ENCODE measurements at places on chromosomes 1 and 21.
A peak's percentile ranks its signal among the peaks of the same experiment; 100 is the strongest.

- DNase-seq, result no peak
Measured at GRCh38 chr1:61255358-61255703, 173.0 kb downstream of the NFIA start.

DNA sequence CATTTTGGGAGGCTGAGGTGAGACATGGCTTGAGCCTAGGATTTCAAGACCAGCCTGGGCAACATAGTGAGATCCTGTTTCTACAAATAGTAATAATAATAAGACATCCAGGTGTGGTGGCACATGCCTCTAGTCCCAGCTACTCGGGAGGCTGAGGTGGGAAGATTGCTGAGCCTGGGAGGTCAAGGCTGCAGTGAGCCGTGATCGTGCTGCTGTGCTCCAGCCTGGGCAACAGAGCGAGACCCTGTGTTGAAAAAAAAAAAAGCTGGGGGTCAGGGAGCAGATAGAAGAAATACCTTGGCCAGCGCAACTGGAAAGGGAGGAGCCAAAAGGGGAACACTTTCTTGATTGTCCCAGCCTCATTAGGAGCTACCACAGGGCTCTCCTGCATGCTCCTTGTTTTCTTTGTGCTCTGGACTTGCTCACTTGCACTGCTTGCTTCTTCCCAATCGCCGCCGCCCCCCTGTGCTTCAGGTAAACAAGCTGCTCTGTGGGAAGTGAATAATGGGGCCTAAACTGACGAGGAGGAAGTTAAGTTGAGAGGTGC lies 31.1 kb downstream of the PBX1 start:
- DNase-seq, result no peak

DNA sequence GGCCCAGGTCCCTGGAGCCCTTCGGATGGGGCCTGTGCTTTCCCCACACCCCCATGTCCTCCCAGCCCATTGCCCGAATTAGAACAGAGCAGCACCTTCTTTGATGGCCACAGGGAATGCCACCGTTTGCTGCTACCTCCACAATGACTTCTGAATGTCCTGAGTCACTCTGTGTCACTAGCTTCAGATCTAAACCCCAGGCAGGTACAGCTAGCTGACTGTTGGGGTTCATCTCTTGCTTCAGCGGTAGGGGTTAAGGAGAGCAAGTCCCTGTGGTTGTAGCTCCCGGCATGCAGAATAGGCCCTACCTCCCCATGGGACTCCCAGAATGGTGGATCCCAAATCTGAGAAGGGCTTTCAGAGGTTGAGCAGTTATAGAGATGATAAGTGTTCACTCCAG lies 291.1 kb upstream of the POU3F1 start:
- DNase-seq, result no peak

DNA sequence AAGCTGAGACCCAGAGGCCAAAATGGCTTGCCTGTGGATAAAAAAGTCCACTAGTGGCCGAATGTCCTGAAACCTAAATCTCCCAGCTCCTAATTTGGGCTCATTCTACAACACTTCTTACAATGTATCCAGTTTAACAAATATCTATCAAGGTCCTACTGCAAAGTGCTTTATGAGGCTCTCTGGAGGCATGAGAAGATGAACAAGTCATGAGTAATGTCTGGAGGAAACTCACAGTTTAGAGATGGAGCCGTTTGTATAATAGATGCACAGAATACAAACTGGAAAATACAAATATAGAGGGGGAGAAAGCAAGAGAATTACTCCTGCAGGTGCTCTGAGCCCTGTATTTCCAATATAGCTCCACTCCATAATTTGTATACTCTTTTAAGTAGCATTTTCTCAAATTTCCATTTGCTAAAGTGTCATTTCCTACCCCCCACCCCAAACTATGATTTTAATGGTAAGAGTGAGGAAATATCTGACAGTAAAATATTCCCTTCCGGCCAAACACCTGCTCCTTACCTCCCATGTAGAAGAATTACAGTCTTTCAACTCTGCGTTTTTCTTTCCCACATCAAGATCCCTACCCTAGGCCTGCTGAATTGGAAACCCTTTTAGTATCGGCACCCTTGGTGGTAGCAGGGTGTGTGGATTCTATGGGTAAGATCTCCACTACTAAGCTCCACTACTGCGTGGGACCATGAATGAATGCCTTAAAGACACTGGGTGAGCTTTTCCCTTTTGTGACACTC lies 3.3 kb upstream of the ADAMTS5 start:
- DNase-seq, result no peak

- DNase-seq, result no peak
Measured at GRCh38 chr21:30227633-30228404, 11.9 kb upstream of the CLDN8 start.

DNA sequence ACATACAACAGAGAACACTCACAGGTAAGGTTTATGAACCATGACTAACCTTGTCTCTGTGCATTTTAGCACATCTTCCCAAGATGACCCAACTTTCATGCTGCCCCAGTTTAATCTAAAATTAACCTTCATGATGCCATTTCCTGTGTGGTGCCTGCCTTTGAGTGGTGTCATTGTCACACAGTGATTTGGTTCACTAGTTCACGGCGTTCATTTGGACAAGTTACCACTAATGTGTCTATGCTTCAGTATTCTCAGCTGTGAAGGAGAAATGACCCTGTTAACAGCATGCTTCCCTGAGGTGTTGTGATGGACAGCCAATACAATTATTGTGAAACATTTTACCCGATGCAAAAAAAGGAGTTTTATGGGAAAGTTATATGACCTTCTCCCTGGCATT lies 693.1 kb downstream of the RWDD3 start:
- no peak for DNase-seq

- no peak for DNase-seq
Measured at GRCh38 chr21:42794551-42794950, 84.8 kb downstream of the WDR4 start.

DNA sequence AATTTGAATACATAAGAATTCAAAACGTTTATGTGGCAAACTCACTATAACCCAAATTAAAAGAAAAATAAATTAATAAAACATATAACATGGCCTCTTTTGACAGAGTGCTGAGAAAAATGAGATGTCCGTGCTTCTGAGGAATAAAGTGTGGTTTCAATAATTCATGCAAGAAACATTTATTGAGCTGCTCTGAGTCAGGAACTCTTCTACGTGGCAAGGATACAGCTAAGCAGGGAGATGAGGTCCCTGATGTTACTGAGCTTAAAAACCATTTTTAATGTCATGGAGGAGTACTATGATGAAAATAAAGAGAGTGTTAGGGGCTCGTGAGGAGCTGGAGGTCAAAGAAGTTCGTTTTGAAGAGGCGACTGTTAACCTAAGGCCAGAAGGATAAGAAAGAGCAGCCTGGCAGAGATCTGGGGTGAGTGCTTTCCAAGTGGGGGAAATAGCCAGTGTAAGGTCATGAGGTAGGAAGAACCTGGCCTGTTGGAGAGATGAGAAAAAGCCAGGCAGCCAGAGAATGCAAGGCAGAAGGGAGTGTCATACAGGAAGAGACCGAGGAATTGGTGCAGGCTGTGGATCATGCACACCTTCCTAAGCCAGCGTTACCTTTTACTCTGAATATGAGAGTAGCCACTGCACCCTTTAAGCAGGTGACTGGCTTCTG lies 182.2 kb upstream of the DUSP10 start:
- DNase-seq, result no peak

DNA sequence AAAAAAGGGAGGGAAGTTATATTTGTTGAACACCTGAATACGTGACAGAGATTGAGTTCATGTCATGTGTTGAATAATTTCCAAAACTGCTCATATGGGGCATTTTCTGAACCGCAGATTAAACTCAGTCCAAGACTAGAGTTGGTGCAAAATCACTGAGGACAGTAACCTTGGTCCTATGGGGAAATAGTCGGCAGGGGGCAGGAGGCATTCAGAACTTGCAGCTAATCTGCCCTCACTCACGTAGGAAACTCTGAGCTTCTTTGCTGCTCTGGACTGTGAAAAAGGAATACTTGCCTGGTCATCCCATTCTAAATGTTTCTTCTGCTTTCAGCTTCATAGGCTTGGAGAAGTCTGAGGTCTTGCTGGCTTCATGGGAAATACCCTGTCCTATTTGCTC lies 228.3 kb upstream of the ZP4 start:
- no peak for DNase-seq

GRCh38 chr1:37354876-37355650 lies 119.3 kb upstream of the ZC3H12A start:
- DNase-seq, result no peak

GRCh38 chr1:68051475-68051874 lies 1.0 kb upstream of the DIRAS3 start:
- no peak for DNase-seq

- DNase-seq, result peak; percentile 72
Measured at GRCh38 chr1:10507111-10507879, 32.5 kb downstream of the PEX14 start.

- no peak for DNase-seq
Measured at GRCh38 chr1:115217150-115218033, 120.7 kb downstream of the NGF start.

DNA sequence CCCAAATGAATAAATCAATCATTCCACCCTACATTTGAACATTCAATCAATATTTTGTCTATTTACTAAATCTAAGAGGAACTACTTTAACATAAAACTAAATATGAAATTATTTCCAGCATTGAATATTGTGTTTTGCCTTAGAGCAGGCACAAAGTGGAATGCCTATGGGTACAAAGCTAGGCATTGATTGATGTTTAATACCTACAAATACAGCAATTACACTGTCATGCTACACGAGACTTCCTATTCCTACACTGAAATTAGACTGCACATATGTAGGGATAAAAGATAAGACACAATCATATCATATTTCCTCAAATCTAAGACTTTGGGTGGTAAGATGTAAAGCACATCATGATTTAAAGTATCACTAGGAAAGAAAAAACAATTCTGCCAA lies 12.9 kb upstream of the ERG start:
- DNase-seq, result no peak

GRCh38 chr1:19361611-19362147 lies 49.6 kb downstream of the SLC66A1 start:
- no peak for DNase-seq

GRCh38 chr1:85601901-85602300 lies 21.3 kb downstream of the CCN1 start:
- DNase-seq, result no peak

GRCh38 chr1:171292799-171293198 lies 21.2 kb upstream of the FMO4 start:
- DNase-seq, result no peak

- DNase-seq, result no peak
Measured at GRCh38 chr1:57013522-57013921, 47.7 kb upstream of the C8B start.

GRCh38 chr1:218837051-218837450 lies 336.6 kb upstream of the LYPLAL1 start:
- DNase-seq, result no peak

DNA sequence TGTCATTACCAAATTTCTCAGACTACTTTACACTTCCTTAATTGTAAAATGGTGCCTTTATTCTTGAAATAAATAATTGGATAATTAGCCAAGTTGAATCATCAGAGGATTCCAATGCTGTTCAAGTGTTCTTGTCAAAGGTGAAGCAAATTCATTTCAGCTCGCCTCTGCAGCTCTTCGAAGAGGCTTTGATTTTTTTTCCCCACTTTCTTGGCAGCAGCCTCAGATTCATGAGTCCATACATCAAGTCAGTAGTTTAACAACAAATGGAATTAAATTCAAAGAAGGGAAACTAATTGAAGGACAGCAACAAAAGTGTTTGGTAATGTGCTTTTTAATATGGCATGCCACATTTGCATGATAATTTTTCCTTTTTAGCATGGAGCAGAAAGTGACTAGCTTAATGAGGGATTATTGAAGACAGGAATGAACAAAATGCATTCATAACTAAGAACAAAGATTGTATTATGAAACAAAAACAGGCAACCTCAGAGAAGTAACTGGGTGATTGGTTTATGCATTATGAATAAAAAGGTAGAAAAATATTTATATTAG lies 239.0 kb downstream of the USH2A start:
- DNase-seq, result no peak

DNA sequence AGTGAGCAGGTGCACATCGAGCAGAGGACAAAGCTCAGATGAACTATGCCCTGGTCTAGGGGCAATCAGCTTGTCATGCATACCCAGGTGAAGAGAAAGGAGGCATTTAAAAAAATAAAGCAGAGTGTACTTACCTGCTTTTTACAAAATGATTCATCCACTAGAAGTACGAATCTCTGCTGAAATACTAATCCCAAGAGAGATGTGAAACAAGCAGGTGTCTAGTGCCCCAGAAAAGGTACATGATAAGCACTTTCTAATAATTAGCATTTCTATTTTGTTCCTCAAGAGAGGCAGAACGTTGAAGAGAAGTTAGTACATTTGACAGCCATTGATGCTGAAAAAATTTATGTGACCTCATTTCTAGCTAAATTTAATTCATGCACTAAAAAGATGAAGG lies 31.1 kb downstream of the CHODL start:
- DNase-seq, result no peak

DNA sequence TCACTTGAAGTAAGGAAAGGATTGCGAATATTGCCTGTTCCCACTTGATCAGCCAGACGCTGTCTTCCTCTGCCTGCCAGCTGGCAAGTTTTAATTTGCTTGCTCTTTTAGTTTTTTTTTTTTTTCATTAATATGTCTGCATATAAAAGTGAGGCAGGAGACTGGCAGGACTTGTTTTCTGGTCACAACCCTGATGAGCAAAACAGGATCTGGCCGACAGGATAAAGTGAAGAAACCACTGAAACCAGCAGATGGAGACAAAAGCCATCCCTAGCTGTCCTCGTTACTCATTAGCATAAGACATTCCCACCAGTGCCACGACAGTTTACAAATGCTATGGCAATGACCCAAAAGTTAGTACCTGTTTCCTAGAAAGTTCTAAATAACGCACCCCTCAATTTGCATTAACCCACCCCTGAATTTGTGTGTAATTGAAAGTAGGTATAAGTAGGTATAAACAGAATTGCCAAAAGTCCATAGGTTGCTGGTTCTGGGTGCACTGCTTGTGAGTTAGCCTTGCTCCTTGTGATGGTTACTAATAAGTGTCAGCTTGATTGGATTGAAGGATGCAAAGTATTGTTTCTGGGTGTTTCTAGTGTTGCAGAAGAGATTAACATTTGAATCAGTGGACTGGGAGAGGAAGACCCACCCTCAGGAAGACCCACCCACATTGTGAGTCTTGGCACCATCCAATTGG lies 60.8 kb downstream of the ZNF684 start:
- DNase-seq, result no peak
